Calu3 (cell line): ENCODE measurements at places on chromosomes 1 and 21. TPM values are rescaled to one million over a fixed set of nuclear protein-coding genes. Genes with fewer than 3 reads are reported as not detected.

EXTL1 gene
- total RNA-seq: not detected in 2 replicates

GRCh38 chr1:228460821-228461220 is 26.4 kb upstream of the RNF187 start:
- no peak for DNase-seq

GRCh38 chr1:65429806-65430205 is 9.3 kb downstream of the LEPR start:
- peak; percentile 32 for DNase-seq

- DNase-seq: peak; percentile 84
Measured at GRCh38 chr1:112718691-112719418, 3.7 kb upstream of the PPM1J start.

- no peak for DNase-seq
Measured at GRCh38 chr1:67750691-67751054, 65.7 kb downstream of the GADD45A start.

TMEM54 gene
- 95.9 and 117 TPM in 2 replicates for total RNA-seq

GRCh38 chr1:8560611-8561544 is 243.0 kb downstream of the SLC45A1 start:
- DNase-seq: peak; percentile 2

GRCh38 chr1:24142546-24143534 is at the start of gene IL22RA1:
Gene IL22RA1, minus strand, starts transcription at chr1:24143140. Its CDS starts 58 bp downstream, at chr1:24143082.
- DNase-seq: peak; percentile 31

NEXN gene
- 1.9 and 2.0 TPM in 2 replicates for total RNA-seq

DNA sequence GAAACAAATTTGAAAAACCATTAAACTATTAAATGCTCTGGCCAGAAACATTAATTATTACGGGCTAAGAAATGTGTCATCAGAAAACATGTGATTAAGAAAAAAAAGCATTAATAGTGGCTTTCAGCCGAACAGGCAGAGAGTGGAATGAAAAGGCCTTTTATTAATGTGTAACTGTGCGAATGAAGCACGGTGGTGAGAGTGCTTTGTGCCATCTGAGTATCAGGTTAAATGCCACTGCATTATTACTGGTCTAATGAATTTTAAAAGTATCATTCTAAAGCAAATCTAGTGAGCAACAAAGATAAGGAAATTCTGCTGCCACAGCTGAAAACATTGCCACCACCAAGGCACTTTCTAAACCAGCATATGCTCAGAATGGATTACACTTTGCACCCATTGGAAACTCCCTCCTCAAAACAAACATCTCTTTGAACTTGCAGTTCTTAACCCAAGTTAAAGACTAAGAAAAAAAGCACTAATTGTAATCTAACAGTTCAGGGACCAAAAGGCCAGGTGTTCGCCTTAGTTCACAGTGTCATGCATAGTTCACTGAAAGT is 30.0 kb upstream of the SSX2IP start:
- DNase-seq: no peak

PODN gene
- total RNA-seq: not detected in 2 replicates

ANGPTL1 gene
- total RNA-seq: 0.35 and 0.59 TPM in 2 replicates

DNA sequence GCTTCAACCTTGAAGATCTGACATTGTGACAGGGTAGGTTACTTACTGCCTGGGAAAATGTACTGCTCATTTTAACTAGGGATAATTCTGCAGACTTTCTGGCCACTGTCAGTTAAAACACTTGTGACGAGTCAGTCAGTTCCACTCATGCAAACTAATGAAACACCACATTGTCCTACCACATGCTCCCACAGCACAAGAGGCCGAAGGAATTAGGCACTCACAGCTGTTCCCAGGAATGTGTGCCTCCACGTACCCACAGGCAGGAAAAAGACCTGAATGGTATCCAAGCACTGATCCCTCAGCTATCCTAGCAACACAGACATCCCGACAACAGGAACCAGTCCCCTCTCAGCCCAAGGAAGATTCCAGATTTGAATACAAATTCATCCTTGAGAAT is 12.3 kb downstream of the BCAR3 start:
- DNase-seq: no peak

DNA sequence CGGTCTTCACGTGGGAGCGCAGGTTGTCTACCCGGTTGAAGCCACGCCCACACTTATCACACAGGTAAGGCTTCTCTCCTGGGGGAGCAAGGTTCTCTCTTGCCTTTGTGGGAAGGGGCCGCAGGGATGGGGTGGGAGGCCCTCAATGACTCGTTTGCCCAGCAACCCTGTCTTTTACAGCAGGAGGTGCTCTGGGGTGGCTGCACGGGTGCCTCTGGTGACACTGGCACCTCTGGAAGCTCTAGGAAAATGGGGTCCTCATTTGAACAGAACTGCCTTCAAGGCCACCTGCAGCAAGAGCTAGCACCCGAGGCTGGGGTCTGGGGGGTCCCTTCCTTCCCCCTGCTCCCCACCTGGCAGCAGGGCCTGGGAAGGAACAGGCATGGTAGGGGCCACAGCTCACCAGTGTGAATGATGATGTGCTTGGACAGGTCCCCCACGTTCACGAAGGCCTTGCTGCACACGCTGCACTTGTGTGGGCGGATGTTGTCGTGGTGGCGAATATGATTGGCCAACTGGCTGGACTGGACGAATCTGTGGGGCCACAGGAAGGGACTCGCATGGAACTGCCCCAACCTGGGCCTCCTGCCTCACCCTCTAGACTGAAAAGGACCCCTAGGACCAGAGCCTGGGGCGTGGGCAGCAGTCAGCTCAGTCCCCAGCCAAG is 33.1 kb downstream of the ZBTB17 start:
- DNase-seq: no peak

- no peak for DNase-seq
Measured at GRCh38 chr1:228064296-228064695, 18.2 kb upstream of the ARF1 start.

DNA sequence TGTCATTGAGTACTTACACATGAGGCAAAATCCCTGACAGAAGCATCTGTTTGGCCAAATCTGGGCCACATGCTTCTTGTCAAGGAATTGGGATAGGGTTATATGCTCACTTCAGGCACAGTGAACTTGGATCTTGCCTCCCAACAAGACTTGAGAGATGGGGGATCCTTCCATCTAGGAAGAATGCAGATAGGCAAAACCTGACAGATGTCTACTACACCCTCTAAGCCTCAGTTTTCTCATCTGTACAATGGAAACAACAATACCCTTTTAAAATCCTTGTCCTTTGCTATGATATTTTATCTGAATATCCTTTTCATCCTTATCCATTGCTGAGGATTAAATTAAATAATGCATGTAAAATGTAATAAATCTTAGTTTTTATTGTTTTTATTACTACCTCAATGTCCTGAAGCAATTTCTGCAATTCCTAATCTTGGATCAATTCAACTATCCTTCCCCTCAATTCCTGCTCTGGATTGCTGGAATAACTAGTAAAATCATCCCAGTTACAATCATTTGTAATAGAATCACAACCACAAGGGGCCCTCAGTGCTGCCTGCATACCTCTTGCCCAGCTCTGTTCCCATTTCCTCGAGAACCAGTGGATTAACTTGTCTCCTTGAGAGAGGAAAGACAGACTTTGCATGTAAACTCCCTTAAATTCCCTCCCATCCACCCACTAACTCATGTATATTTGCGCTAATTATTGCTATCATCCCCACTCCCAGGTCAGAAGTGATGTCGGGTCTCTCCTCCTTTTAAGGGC is 8.1 kb upstream of the XPR1 start:
- peak; percentile 15 for DNase-seq

GRCh38 chr1:217059401-217059800 is 336.2 kb upstream of the ESRRG start:
- no peak for DNase-seq

DNA sequence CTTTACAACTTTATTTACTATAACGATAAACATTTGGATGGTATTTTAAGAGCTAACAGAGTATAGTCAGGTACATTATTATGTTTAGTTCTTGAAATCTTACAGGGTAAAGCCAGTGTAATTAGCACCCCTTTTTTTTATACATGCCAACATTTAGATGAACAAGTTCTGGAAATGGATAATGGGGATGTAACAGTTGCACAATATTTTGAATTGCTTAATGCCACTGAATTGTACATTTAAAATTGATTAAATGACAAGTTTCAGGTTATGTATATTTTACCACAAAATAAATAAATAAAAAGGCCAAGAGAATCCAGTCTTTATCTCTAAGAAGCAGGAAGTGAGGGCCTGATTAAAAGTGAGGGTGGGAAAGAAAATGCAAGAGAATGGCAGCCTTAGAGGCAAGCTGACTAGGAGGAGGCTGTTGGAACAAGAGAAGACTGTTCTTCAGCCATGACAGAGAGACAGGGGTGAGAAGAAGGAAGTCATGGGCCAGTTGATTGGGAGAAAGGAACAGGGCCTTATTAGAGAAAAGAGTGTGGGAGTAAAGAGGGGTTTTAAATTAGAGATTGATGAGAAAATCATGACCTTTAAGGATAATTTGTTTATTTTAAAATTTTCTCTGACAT is 49.9 kb upstream of the TNFSF18 start:
- DNase-seq: no peak

GRCh38 chr1:33332881-33333280 is 12.0 kb upstream of the A3GALT2 start:
- no peak for DNase-seq

SERPINC1 gene
- total RNA-seq: 0.59 TPM in 1 of 2 replicates, not detected in the other

GRCh38 chr1:205445646-205445935 is 10.3 kb downstream of the BLACAT1 start:
- DNase-seq: no peak

LZIC gene
- total RNA-seq: 19.8 and 22.6 TPM in 2 replicates

DNA sequence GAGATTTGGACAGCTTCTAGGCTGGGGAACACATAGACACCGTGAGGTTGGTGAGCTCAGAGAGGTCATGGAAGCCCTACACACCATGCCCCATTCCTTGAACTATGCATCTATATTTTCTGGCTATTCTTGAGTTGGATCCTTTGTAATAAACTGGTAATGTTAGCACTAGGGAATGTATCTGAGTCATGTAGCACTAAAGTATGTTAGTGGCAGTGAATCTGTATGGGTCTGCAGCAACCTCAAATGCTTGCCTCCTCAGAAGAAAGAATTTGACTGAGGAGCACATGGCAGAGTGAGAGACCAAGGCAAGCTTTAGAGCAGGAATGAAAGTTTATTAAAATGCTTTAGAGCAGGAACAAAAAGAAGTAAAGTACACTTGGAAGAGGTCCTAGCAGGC is 43.7 kb upstream of the LRRC7 start:
- no peak for DNase-seq

GRCh38 chr1:7464736-7465135 is 306.4 kb upstream of the VAMP3 start:
- DNase-seq: no peak

GRCh38 chr1:201383647-201384405 is 6.3 kb upstream of the TNNT2 start:
- DNase-seq: no peak

SLC30A10 gene
- 0.32 TPM in 1 of 2 replicates, not detected in the other for total RNA-seq

KRTAP7-1 gene
- total RNA-seq: not detected in 2 replicates

C1orf21 gene
- total RNA-seq: 16.9 and 20.6 TPM in 2 replicates

- DNase-seq: no peak
Measured at GRCh38 chr1:170863621-170864020, 71.7 kb upstream of the MROH9 start.

DNA sequence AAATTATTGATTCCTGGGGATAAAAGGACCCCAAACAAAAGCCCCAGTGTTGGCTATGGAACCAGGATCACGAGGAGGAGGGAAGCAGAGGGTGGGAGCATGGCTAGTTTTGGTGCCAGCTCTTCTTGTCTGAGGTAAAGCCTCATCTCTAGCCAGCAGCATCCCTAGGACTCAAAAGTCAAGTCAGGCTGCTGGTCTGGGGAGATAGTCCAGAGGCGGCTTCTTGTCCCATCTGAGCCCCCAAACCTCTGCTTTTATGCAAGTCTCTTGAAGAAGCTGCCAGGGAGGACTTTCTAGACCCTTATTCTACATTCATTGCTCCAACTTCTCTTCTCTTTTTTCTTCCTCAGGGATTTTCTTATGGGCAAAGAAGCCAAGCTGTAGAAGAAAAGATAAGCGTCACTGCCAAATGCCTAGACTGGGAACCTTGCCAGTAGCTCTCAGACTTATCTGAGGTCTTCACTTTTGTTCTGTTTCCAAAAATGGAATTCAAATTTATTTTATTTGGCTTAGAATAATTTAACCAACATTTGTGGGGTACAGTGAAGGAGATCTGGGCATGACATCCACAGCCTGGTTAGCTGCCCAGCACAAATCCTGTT is 6.9 kb upstream of the ANKRD35 start:
- no peak for DNase-seq

DNA sequence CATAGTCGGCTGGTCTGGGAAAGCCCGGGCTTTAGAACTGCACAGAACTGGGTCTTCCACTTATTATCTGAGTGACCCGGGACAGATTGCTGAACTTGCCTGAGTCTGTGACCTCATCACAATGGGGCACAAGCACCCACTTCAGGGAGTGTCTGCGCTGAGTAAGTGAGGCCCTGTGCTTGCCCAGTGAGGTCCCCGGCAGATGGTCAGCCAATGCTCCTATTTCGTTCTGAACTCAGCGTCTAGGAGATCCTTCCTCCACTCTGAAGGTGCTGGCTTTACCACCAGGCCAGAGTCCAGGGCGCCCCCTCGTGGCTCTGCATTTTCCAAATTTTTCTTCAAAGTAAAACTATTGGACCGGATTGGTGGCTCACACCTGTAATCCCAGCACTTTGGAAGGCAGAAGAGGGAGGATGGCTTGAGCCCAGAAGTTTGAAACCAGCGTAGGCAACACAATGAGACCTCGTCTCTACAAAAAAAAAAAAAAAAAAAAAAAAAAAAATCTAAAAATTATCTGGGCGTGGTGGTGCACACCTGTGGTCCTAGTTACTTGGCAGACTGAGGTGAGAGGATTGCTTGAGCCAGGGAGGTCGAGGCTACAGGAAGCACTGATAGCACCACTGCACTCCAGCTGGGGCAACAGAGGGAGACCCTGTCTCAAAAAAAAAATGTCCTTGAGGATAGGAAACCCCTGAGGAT is 61.7 kb downstream of the FCRL5 start:
- peak; percentile 90 for DNase-seq

- DNase-seq: no peak
Measured at GRCh38 chr1:219798283-219799030, 129.9 kb downstream of the SLC30A10 start.

DNA sequence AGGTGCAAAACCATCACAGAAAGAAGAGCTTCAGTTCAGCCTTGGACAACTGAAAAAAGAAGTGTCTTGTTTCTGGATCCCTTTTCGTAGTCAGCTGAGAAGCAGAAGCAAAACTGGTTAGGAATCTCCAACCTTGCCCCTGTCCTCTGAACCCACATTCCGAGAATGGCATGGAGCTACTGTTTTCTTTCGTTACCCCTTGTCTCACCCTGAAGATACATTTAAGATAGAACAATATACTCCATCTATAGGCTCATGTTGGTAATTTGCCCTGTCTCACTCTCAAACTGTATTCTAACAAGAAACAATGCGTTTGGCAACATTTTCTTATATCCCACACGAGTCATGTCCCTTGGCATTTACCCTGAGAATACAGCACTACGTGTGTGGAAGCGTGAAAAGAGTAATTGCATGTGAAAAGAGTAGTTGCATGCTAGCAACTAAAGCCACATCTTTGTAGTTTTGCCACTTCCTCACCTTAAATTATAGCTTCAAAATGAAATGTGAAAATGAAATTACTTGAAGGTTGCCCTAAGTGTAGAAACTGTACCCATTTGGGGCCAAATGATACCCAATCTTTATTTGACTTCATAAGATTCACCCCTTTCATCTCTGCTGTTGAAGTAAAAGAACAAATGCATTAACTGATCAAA is 5.3 kb downstream of the SLAMF7 start:
- DNase-seq: no peak

- DNase-seq: no peak
Measured at GRCh38 chr21:29301691-29302090, 3.0 kb downstream of the BACH1 start.
